Stimulated activated CD8-positive, alpha-beta memory T cell treated with anti-CD3 and anti-CD28 coated beads, Interleukin-7, amount 100 ng/mL, for 48 hours (primary cell): ENCODE measurements at places on chromosomes 11 and 22.

DNA sequence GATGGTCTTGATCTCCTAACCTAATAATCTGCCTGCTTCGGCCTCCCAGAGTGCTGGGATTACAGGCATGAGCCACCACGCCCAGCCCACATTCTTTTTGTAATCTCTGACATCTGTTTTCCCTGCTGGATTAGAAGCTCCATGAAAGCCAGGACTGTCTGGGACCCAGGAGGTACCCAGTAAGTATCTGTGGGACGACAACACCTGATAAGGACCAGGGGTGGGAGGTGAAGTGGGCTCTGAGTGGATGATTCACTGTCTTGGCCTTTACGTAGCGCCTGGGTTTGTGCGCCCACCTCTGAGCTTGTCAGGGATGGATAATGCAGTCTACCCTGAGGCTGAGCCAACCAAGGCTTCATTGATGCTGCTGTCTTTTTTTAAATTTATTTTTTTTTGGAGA is 118.8 kb downstream of the ABTB2 start:
- no peak for DNase-seq

- DNase-seq: no peak
Observed at GRCh38 chr11:69444381-69445130, 36.9 kb upstream of the LINC01488 start.

DNA sequence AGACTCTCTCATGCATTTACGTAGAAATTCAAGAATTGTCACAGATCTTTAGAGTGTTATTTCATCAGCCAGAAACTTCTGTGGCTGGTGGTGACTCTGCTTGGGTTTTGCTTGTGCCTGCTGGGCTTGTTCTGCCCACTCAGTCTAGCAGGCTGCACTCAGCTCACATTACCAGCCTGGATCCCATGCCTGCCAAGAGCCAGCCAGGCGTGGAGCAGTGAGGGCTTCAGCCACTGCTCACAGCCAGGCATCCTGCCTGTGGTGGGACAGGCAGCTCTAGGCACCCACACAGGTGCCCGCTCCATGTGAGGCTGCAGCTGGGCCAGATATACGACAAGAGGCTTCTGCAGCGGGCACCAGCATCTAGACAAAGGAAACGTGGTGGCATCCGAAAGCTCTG is 1213.3 kb upstream of the RAG2 start:
- no peak for DNase-seq

DNA sequence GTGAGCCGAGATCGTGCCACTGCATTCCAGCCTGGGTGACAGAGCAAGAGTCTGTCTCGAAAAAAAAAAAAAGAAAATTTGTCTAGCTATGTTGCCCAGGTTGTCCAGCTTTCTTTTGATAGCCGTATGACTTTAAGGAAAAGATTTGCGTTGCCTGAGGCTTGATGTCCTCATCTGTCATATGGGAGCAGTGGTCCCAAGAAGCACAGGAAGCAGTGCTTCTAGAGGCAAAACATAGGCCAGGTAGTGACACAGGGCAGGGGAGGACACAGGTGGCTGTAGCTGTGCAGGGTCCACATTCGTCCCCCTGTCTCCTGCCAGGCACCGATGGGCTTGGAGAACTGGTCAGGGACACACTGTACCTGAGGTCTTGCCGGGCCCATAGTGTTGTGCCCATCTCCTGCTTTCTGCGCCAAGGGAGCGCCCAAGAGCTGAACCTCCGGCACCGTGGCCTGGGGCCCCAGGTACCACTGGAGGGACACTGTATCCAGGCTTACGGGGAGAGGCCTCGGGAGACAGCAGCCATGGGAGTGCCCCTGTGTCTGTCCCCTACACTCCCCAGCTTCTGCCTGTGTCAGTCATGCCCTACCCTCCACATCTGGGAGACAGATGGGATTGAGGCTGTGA is 1.4 kb downstream of the LRRC74B start:
- no peak for DNase-seq

DNA sequence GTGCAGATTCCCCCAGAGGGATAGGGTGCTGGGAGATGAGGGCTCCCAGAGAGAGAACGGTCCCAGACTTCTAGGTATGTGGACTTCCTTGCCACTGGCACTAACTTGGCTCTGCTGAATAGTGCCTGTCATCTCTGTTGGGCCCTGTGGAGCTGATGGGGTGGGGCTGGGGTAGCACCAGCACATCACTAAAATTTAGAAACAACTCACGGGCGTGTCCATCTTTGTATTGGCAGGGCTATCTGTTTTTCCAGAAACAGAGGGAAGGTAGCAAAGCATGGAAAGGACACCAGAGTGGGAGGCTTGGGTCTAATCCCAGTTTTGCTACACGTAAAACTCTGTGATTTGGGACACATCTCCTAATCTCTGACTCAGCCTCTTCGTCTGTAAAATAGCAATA is 25.8 kb downstream of the SWAP70 start:
- no peak for DNase-seq

DNA sequence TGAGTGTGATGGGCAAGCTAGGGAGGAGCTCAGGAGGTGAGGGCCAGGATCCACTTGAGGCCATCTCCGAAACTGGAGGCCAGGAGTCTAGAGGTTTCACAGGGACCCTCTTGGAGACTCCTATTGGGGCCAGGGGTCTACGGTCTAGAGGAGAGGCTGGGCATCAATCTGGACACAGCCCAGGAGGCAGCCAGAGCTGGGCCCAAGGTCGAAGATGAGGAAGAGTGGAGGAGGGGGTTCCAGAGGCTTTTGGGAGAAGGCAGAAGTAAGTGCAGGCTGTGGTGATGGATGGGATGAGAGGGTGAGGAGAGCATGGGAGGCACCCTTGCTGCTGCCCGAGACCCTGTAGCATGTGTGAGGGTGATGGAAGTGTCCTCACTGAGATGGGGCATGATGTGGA is 56.6 kb downstream of the LRRC32 start:
- DNase-seq: no peak

GRCh38 chr11:7936615-7937014 is 4.9 kb downstream of the OR10A3 start:
- no peak for DNase-seq

- DNase-seq: no peak
Observed at GRCh38 chr11:2587976-2588748, 111.6 kb downstream of the KCNQ1OT1 start.

DNA sequence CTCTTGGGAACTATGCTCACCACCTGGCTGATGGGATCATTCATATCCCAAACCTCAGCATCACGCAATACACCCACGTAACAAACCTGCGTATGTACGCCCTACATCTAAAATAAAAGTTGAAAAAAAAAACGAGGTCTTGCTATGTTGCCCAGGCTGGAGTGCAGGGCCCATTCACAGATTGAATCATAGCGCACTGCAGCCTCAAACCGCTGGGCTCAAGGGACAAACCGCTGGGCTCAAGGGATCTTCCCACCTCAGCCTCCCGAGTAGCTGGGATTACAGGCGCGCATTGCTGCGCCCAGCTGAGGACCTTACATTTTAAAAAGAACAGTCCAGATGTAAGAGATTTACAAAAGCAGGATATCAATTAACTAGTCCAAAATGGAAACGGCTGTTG is 41.9 kb upstream of the EMID1 start:
- DNase-seq: no peak

DNA sequence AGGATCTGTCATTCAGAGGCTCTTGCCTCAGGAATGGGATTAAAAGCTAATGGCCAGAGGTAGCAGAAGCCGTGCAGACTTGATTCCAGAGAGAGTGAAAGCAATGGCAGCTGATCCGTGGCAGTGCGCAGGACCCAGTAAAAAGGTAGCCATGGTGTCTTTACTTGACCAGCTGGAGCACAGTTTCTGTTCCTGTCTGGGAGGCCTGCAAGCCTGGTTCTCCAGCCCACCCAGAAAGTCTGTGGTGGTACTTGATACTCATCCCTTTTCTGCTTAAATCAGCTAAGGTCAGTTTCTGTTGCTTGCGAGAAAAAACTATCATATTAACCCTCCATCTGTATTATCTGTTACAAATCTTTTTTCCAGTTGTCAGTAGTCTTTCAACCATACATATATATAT is 86.7 kb downstream of the RPS6KA4 start:
- DNase-seq: no peak
